ENCODE measurements at places on chromosomes 2 and 18.

GRCh38 chr18:72652990-72653593, 109.0 kb upstream of the CBLN2 start:
- DNase-seq, result peak; percentile 59

- no peak for DNase-seq
Measured at GRCh38 chr2:769771-770170, 92.6 kb upstream of the TMEM18 start.

DNA sequence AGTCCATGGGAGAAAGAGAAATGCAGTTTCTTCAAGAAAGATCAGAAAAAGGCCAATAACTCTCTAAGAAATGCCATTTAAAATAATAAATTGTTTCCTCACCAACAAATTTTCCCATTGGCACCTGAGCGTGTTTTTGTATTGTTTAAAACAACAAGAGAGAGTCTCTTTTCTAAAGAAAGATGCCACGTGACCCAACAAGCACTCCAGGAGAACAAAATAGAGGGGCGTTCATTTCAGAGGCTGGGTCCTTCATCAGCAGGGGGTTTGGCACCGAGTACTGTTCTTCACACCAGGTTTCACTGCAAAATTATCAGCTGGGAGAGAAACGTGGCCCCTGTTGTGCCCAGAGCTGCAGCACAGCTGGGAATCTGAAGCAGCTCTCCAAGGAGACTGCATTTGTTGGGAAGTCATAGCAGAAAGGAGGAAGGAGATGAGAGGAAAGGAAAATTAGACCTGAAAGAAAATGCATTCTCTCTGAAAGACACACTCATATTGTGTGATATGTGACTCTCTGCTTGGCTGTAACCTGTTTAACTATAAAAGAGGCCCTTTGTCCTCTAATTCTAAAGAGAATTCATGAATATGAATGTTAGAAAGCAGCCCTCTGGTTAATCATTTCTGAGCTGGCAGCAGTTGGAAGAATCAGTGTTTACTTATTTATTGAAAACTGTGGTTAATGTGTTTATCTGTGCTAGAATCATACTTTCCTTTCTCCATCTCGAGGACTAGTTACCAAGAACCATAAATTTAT, 205.3 kb upstream of the CDH20 start:
- DNase-seq, result no peak

- DNase-seq, result no peak
Measured at GRCh38 chr2:197307236-197307932, 3.2 kb downstream of the ANKRD44 start.

GRCh38 chr2:146661473-146662096, 1183.2 kb upstream of the ACVR2A start:
- no peak for DNase-seq

DNA sequence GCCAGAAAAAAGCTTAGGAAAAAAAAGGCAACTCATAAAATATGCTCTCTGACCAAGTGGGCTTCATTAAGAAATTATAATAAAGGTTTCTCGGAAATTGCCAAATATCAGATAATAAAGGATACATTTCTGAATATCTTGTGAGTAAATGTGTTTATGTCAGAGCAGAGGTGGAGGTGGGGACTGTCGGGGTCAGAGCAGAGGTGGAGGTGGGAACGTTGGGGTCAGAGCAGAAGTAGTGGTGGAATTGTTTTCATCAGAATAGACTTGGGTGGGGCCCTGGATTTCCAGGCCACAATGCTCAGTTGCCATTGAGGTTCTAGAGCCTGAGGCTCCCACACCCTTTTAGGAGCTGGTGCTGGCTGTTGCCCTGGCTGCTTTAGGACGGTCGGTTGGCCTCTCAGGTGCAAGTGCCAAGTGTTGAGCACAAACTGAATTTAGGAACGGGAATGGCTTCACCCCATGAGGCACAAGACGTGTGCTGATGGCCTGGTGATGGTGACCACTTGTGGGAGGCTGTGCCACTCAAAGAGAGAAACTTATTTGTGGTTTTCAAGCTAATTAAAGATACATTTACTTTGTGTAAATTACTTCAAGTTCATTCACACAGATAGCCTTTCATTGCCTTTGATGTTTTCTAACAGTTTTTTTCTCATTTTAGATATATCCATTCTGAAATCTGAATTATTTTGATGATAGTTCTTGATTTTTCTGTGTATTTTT, 131.5 kb downstream of the ATP9B start:
- DNase-seq, result no peak

GRCh38 chr2:170715062-170715931, at the start of gene SP5:
Gene SP5 (plus strand): TSS chr2:170715337. CDS start chr2:170715513, 176 bp downstream.
- DNase-seq, result no peak

- no peak for DNase-seq
Measured at GRCh38 chr2:236691799-236692167, 122.2 kb downstream of the ACKR3 start.
